Glutamatergic neuron (in vitro differentiated cells): ENCODE measurements at places on chromosomes 13 and 19. TPM values are rescaled to one million over a fixed set of nuclear protein-coding genes. Genes with fewer than 3 reads are reported as not detected.

Gene GAS6
- 47.6 TPM for total RNA-seq

Gene FRY
- total RNA-seq = 83.6 TPM

Gene TTC9B
- 19.5 TPM for total RNA-seq

Gene REXO1
- 65.7 TPM for total RNA-seq

Gene GNG7
- total RNA-seq = 8.0 TPM
